Activated CD4-positive, alpha-beta T cell treated with anti-CD3 and anti-CD28 coated beads, Interleukin-2, amount 10 ng/mL, durations not matched to agents 24 days and 14 days (primary cell): ENCODE measurements at places on chromosomes 4 and X.

DNA sequence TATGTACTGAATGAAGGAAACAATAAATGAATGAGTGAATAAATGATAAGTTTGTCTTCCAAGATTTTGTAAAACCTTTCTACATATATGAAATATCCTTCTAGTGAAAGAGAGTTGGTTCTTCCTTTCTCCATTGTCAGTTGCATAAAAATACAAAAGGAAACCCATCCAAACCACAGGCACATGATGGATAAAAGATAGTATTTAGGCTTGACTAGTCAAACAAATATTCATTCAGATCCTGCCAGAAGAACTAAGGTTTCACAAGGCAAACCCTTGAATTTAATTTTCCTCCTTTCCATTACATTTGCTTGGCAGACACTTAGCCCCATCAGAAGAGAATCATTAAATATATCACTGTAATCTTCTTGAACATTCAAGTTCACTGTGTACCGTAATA, 208.4 kb downstream of the COL25A1 start:
- no peaks in the 10 kb centered on the region for H3K4me1 ChIP-seq
- peaks cover 13% of the 10 kb centered on the region for H3K27me3 ChIP-seq
- no peak overlapping the region for H3K4me3 ChIP-seq

DNA sequence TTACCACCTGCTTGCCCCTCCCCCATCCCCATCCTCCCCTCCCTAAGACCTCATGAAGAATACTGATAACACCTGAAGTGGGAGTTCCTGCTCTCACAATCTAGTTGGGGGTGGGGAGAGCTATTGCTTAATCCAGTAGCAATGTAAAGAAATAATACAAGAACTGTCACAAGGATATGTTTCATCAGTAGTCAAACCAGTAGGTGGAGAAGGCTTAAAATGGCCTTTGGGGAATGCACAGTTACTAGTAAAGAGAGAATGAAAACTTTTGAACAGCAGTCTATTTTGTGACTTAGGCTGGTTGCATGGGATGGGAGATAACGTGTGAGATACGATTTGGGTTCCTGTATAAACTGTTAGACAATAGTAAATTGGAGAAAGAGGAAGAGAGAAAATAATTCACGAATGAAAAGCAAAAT, 6.0 kb downstream of the GALNT7 start:
- H3K4me3 ChIP-seq, result no peak overlapping the region
- no peaks in the 10 kb centered on the region for H3K27me3 ChIP-seq

GRCh38 chr4:109067508-109068235, 234.8 kb downstream of the COL25A1 start:
- H3K27ac ChIP-seq, result no peak overlapping the region
- H3K4me1 ChIP-seq, result no peaks in the 10 kb centered on the region
- H3K4me3 ChIP-seq, result no peak overlapping the region
- peak; percentile 26 for DNase-seq
- peaks cover 8% of the 10 kb centered on the region for H3K27me3 ChIP-seq

DNA sequence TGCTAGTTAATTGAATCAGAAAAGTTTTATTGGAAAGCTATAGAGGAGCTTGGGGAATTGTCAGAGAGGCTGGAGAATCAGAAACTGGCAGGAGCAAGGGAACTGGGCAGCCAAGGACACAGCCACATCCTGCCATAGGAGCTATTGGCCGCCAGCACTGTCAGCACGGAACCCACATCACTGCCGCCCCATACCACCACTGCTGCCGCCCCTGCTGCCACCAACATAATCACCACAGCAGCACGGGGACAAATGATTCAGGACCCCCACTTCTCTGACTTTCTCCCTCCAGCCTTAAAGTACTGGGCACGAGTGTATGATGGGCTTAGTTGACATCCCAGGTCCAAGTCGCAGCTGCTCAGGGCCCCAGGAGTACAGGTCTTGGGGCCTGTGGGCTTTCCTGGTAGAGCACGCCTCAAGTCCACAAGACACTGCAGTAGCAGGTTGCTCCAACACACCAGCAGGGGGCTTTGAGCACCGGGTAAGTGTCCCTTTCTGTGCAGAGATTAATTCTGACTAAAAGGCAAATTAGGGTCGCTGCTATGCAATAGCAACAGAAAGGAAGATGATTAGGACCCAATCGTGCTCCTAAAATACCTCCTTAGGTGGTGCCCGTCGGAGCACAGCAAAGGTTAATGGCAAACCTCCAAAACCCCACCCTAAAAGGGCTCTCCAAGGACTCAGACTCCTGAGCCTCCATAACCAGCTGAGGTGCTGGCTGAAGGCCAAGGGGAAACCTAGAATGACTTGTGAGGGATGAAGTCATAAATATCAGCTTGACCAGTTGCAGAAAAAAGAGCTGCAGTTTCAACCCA, 6.9 kb downstream of the PJA1 start:
- no peak overlapping the region for H3K4me3 ChIP-seq
- peaks cover 10% of the 10 kb centered on the region for H3K4me1 ChIP-seq
- H3K36me3 ChIP-seq, result peaks cover 6% of the 10 kb centered on the region
- no peaks in the 10 kb centered on the region for H3K27me3 ChIP-seq
- peak; percentile 65 for DNase-seq
- H3K27ac ChIP-seq, result no peak overlapping the region

DNA sequence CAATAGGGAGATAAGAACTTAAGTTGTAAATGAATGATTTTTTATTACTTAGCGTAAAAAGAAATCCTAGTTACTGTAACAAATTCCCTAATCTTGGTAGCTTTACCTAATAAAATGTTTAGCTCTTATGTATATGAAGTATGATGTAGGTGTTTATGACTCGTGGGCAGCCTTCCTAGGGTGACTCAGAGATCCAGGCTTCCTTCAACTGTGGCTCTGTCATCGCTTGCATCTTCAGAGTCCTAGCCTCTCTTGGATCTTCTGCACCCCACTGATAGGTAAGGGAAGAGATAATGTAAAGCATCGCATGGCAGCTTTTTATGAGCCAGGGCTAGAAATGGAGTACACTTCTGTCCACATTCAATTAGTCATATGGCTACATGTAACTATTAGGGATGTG, 165.6 kb upstream of the GLRA2 start:
- no peak overlapping the region for H3K27ac ChIP-seq
- H3K4me1 ChIP-seq, result no peaks in the 10 kb centered on the region
- no peak overlapping the region for H3K4me3 ChIP-seq
- H3K36me3 ChIP-seq, result no peaks in the 10 kb centered on the region
- no peak for DNase-seq

DNA sequence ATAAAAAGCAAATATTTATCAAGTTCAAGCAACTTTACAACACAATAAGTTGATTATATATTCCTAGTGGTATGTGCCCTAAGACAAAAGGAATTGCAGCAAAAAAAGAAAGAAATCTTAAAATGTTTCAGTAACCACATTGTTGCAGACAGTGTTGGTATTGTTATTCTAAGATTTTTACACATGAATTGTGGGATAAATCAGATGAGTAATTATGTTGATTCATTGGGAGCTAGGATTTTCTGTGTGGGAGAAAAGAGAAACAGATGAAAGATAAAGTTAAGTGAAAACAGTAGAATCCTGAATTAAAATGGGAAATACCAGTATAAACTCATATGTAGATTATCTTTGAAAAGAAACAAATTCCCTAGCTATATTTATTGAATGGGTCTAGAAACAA, 362.4 kb downstream of the PPP3CA start:
- no peak overlapping the region for H3K4me3 ChIP-seq
- peaks cover 16% of the 10 kb centered on the region for H3K27me3 ChIP-seq
- H3K36me3 ChIP-seq, result no peaks in the 10 kb centered on the region
- no peaks in the 10 kb centered on the region for H3K4me1 ChIP-seq

- no peaks in the 10 kb centered on the region for H3K4me1 ChIP-seq
- no peak for DNase-seq
- no peaks in the 10 kb centered on the region for H3K36me3 ChIP-seq
- H3K4me3 ChIP-seq, result no peak overlapping the region
These were observed 18.2 kb downstream of the MAGEB5 start for GRCh38 chrX:26234177-26234576.

GRCh38 chr4:37666625-37667071, 19.5 kb downstream of the RELL1 start:
- DNase-seq, result peak; percentile 70
- H3K27me3 ChIP-seq, result no peaks in the 10 kb centered on the region
- peak overlapping the region; percentile 60 for H3K27ac ChIP-seq
- H3K4me1 ChIP-seq, result peaks cover 56% of the 10 kb centered on the region

- peaks cover 25% of the 10 kb centered on the region for H3K36me3 ChIP-seq
- peak overlapping the region; percentile 32 for H3K27ac ChIP-seq
- no peaks in the 10 kb centered on the region for H3K27me3 ChIP-seq
- DNase-seq, result peak; percentile 76
- H3K4me3 ChIP-seq, result peak overlapping the region; percentile 43
- H3K4me1 ChIP-seq, result peaks cover 32% of the 10 kb centered on the region
These were observed 47.4 kb downstream of the MAMLD1 start for GRCh38 chrX:150410513-150410912.

- H3K4me1 ChIP-seq, result no peaks in the 10 kb centered on the region
- DNase-seq, result peak; percentile 26
- H3K4me3 ChIP-seq, result no peak overlapping the region
- H3K36me3 ChIP-seq, result no peaks in the 10 kb centered on the region
- H3K27ac ChIP-seq, result no peak overlapping the region
- H3K27me3 ChIP-seq, result peaks cover 52% of the 10 kb centered on the region
These were observed 65.0 kb upstream of the SEC24B start for GRCh38 chr4:109368661-109369060.

DNA sequence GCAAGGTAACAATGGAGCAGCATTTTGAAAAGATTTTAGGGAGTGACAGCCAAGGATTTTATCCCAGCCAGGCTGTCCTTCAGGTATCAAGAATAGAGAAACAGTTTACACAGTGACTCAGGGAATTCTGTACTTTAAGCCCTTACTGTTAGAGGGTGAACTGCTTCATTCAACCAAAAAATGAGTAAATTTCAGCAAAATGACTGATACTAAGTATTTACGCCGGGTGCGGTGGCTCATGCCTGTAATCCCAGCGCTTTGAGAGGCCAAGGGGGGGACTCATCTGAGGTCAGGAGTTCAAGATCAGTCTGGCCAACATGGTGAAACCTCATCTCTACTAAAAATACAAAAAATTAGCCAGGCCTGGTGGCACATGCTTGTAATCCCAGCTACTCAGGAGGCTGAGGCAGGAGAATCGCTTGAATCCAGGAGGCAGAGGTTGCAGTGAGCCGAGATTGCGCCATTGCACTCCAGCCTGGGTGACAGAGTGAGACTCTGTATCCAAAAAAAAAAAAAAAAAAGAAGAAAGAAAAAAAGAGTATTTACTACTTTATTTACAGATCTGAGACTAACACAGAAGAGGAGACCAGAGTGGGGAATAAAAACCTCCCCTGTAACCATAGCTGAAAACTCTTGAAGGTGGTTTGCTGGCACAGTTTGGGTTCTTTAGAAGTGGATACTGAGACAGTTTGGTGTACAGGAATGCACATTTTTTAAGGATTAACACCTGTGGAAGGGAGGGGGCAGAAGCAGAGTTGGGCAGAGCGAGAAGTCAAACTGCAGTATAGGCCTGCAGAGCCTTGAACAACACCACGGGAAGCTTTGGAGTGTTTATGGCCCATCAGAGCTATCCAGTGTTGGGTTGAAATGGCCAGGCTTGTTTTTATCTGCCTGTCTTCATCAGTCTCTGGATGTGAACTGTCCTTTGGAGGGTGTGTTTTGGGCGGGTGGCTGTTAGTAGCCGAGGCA, 40.5 kb downstream of the TMEM131L start:
- no peak for DNase-seq
- no peak overlapping the region for H3K4me3 ChIP-seq
- peaks cover 52% of the 10 kb centered on the region for H3K36me3 ChIP-seq
- H3K4me1 ChIP-seq, result peaks cover 34% of the 10 kb centered on the region

- no peak for DNase-seq
- H3K27ac ChIP-seq, result no peak overlapping the region
- no peak overlapping the region for H3K4me3 ChIP-seq
- no peaks in the 10 kb centered on the region for H3K36me3 ChIP-seq
- no peaks in the 10 kb centered on the region for H3K27me3 ChIP-seq
These were observed 345.9 kb downstream of the ADGRL3 start for GRCh38 chr4:61545902-61546480.

DNA sequence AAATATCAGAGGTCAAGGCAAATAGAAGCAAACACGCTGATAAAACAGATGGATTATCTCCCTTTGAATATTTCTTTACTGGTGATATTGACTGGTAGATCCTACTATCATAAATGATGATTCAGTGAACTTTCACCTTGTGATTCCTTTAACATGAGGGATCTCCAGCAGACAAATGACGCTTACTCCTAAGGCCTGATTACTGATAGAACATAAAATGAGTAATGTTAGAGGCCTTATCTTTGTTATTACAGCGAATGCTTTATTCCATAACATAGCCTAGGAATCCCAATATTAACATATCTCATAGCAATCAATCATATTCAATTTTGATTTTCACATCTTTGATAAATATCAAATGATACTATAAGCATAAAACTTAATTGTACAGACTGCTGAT, 152.3 kb downstream of the SLC10A7 start:
- H3K4me1 ChIP-seq, result peaks cover 4% of the 10 kb centered on the region
- no peaks in the 10 kb centered on the region for H3K27me3 ChIP-seq
- H3K27ac ChIP-seq, result no peak overlapping the region
- H3K4me3 ChIP-seq, result no peak overlapping the region
